ENCODE measurements at places on chromosomes 7 and 10. TPM values are rescaled to one million over a fixed set of nuclear protein-coding genes. Genes with fewer than 3 reads are reported as not detected.

DNA sequence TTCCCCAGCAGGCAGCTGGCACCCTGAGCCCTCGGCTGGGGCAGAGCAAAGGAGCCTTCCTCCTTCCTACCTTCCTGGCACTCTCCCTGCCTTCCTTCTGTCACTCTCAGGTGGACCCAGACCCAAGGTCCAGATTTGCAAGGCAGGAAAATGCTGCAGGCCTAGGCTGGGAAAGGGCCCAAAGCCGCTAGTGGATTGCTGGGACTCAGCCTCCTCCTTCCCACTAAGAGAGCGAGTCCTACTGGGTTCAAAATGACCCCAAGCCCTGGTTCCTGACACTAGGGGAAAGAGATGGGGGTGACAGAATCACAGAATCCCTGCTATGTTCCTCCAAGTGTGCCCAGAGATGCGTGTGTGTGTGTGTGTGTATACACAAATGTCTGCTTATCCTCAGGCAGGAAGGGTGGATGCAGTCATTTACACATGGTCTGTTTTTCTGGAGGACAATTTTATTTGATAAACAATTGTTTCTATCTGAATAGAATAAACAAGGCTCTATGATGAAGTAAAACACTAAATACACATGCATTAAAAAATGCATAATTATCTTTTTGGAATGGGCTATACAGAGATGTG lies 1.3 kb upstream of the PLAU start:
- peak overlapping the region; percentile 3 for H3K27ac ChIP-seq
- no peak overlapping the region for H3K4me3 ChIP-seq
- H3K4me1 ChIP-seq = peaks cover 23% of the 10 kb centered on the region
- DNase-seq = no peak

Gene LRIT1
- total RNA-seq = not detected

DNA sequence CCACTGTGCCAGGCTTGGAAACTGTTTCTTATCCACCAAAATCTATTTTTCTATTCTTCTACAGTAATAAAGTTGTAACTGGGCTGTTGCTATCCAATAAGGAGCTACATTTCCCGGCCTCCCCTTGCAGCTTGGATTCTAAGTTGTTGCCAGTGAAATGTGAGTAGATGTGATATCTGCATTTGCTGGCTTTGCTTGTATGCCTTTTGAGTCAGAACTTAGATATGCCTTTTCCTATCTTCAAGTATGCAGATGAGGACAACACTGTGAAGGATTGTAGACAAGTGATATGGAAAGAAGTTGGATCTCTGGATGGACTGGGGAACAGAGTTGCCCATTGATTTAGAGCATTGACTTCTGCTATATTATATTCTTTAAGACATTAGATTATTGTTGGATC lies 236.9 kb downstream of the REEP3 start:
- no peaks in the 10 kb centered on the region for H3K36me3 ChIP-seq
- no peak overlapping the region for H3K27ac ChIP-seq
- H3K4me1 ChIP-seq = no peaks in the 10 kb centered on the region
- no peak for DNase-seq

Gene PLPP4
- not detected for total RNA-seq

Gene RPEL1
- total RNA-seq = 0.11 TPM

Gene CTAGE8
- total RNA-seq = not detected

- H3K36me3 ChIP-seq = no peaks in the 10 kb centered on the region
- DNase-seq = peak; percentile 42
- no peak overlapping the region for H3K4me3 ChIP-seq
- no peak overlapping the region for H3K27ac ChIP-seq
- H3K4me1 ChIP-seq = peaks cover 16% of the 10 kb centered on the region
Measured at GRCh38 chr10:86368987-86369386, 2.4 kb upstream of the GRID1 start.

- DNase-seq = no peak
- H3K27me3 ChIP-seq = no peaks in the 10 kb centered on the region
- no peaks in the 10 kb centered on the region for H3K4me1 ChIP-seq
- no peaks in the 10 kb centered on the region for H3K36me3 ChIP-seq
- H3K27ac ChIP-seq = no peak overlapping the region
Measured at GRCh38 chr7:90999989-91000979, 263.9 kb upstream of the FZD1 start.

Gene CDK1
- total RNA-seq = 2.6 TPM

Gene ADAM22
- 7.8 TPM for total RNA-seq

DNA sequence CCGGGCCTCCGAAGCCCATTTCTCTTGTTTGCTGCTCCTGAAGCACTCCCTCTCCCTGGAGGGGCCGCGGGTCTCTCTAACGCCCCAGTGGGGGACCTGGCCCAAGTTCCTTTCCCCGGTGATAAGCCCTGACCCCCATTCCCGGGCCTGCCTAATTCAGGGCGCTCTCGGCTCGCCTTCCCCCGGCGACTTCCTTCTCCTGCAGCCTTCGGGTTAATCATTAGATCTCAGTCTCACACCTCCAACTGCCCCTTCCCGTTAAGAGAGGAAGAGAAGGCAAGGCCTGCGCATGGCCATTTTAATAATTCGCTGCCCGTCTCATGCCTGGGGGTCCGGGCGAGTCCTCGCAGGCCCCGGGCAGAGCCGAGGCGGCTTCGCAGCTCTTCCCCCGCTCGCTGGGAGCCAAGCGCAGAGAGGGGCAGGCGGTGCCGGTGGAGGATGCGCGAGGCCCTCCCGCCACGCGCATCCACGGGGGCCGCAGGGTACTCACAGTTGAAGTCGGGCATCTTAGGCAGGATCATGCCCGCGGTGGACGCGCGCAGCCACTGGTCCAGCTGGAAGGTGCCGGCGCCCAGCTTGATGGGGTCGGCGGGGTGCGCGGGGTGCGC lies 1.2 kb downstream of the MNX1 start:
- no peak for DNase-seq
- peaks cover 87% of the 10 kb centered on the region for H3K27me3 ChIP-seq
- H3K4me3 ChIP-seq = no peak overlapping the region
- no peaks in the 10 kb centered on the region for H3K36me3 ChIP-seq

- no peak overlapping the region for H3K4me3 ChIP-seq
- H3K27ac ChIP-seq = peak overlapping the region; percentile 79
- H3K36me3 ChIP-seq = no peaks in the 10 kb centered on the region
- peak; percentile 88 for DNase-seq
Measured at GRCh38 chr10:119253433-119254174, 46.2 kb downstream of the GRK5 start.

GRCh38 chr10:22649390-22649841 lies 65.0 kb downstream of the PIP4K2A start:
- H3K4me1 ChIP-seq = peaks cover 5% of the 10 kb centered on the region
- no peak overlapping the region for H3K4me3 ChIP-seq
- no peaks in the 10 kb centered on the region for H3K36me3 ChIP-seq

- no peaks in the 10 kb centered on the region for H3K4me1 ChIP-seq
- no peak for DNase-seq
- no peaks in the 10 kb centered on the region for H3K36me3 ChIP-seq
- no peaks in the 10 kb centered on the region for H3K27me3 ChIP-seq
Measured at GRCh38 chr10:19200211-19200610, 151.6 kb downstream of the MALRD1 start.

Gene INHBA
- total RNA-seq = 0.64 TPM

Gene EMX2
- not detected for total RNA-seq

Gene FGFBP3
- total RNA-seq = 0.26 TPM

DNA sequence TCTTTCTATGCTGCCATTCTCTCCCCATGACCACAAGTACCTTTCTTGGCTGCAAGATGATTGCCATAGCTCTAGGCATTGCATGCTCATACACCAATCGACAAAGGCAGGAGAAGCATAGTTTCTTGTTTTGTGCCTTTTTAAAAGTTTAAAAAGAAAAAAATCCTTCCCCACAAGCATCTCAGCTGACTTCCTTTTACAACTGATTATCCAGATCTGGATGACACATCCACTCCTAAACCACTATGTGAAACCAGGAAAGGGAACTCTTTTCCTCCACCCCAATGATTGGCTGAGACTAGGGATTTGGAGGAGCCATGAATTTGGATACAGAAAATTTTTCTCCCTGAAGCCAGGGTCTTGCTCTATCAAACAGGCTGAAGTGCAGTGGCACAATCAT lies 14.5 kb upstream of the LRRC4 start:
- H3K27ac ChIP-seq = no peak overlapping the region
- no peaks in the 10 kb centered on the region for H3K36me3 ChIP-seq
- no peak for DNase-seq
- peaks cover 6% of the 10 kb centered on the region for H3K4me1 ChIP-seq

DNA sequence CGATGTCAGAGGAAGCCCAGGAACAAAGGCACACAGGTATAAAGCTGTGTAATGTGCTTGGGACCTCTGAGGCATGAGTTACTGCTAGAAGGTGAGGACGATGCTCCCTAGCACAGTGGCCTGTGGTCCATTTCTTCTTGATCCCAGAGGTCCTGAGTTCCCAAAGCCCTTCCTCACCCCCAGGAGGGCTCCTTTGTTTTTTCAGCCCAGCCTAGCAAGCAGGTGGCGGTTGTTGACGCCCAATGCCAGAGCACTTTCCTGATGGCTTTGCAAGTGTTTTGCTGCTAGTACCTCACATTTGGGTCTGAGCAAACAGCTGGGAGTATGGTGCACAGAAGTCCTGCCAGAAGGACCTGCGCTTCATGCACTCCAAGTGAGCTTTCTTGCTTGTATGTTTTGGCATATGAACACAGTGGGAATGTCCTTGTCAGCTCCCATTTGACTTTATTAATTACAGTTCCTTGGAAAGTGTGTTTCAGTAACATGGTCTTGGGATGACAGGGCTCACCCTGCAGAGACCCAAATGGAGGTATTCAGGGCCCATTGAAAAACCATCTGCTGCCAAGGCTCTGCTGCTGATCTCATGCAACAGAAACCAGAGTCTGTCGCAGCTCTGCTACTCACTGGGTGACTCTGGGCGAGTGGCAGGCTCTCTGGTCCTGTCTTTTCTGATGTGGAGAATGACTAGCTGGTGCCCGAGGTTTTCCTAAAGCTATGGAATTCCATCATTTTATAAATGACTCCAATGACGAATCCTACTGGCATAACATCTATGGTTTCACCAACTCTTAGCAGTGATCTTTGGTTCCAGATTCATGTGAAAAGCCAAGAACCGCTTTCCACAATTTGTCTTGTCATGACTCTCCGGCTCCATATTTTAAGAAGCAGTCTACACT lies 134.9 kb downstream of the ARID5B start:
- H3K27me3 ChIP-seq = no peaks in the 10 kb centered on the region
- no peak for DNase-seq
- H3K4me1 ChIP-seq = peaks cover 29% of the 10 kb centered on the region

GRCh38 chr10:62582101-62582705 lies 208.0 kb downstream of the ZNF365 start:
- peak overlapping the region; percentile 69 for H3K27ac ChIP-seq
- no peak overlapping the region for H3K4me3 ChIP-seq
- H3K27me3 ChIP-seq = no peaks in the 10 kb centered on the region

GRCh38 chr10:19098803-19099202 lies 50.2 kb downstream of the MALRD1 start:
- no peaks in the 10 kb centered on the region for H3K4me1 ChIP-seq
- H3K27ac ChIP-seq = no peak overlapping the region
- H3K36me3 ChIP-seq = no peaks in the 10 kb centered on the region
- DNase-seq = no peak
- no peaks in the 10 kb centered on the region for H3K27me3 ChIP-seq

Gene VAX1
- not detected for total RNA-seq

DNA sequence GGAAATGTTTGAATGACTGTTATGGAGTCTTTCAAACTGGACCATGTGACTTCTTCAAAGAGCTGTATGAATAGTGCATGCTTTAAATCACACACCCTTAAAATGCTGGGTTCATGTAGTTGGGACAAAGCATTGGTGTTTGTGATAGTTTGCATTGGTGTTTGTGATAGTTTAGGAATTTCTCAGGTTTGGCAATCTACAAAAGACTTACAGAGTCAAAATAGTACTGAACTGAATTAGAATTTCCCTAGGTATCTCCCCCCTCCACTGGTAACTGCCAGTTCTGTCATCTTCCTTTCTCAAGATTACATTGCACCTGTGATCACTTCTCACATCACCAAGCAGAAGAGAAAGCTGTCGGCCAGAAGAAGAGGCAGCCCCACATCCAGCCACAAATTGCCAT lies 261.1 kb downstream of the GATA3 start:
- no peak overlapping the region for H3K4me3 ChIP-seq
- no peaks in the 10 kb centered on the region for H3K36me3 ChIP-seq
- peaks cover 6% of the 10 kb centered on the region for H3K27me3 ChIP-seq
- H3K4me1 ChIP-seq = no peaks in the 10 kb centered on the region

DNA sequence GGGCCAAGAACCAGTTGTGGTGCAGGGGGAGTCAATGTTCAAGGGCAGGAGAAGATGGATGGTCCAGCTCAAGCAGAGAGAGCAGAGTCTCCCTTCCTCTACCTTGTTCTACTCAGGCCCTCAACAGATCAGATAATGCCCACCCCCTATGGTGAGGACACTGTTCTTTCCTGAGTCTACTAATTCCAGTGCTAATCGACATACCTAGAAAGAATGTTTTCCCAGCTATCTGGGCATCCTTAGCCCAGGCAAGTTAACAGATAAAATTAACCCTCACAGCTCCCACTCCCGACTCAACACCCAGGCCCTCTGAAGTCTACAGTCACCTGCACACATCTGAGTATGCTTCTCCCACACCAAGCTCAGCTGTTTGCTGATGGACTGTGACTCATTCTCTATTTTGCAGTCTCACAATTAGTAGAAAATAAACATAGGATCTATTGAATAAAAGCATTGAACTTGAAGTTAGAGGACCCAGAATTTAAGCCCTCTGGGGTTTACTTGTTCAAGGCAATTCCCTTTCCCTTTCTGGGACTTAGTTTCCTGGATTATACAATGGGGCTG lies 17.1 kb downstream of the COL13A1 start:
- no peak for DNase-seq
- no peaks in the 10 kb centered on the region for H3K4me1 ChIP-seq
- H3K27me3 ChIP-seq = no peaks in the 10 kb centered on the region
- no peak overlapping the region for H3K27ac ChIP-seq
- H3K4me3 ChIP-seq = no peak overlapping the region
- no peaks in the 10 kb centered on the region for H3K36me3 ChIP-seq

DNA sequence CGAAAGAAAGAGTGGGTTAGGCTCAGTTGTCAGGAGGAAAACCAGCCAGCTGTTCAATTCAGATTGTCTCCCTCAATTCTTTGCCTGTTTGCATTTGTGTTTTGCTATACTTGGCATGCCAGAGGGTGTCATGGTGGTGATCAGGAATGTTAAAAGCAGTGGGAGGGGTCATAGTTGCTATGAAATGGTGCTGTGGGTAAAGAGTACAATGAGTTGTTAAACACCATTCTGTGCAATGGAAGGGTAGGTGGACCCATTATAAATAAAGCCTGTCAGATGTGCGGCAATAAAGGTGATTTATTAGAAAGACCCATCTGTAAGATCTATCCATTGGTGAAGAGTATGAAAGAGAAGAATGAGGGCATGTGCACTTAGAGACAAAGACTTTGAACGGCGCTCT lies 82.2 kb downstream of the MRPL32 start:
- no peaks in the 10 kb centered on the region for H3K36me3 ChIP-seq
- no peak overlapping the region for H3K27ac ChIP-seq
- no peak overlapping the region for H3K4me3 ChIP-seq
- no peaks in the 10 kb centered on the region for H3K27me3 ChIP-seq
- H3K4me1 ChIP-seq = no peaks in the 10 kb centered on the region

GRCh38 chr7:44193011-44193802 lies 4.0 kb upstream of the GCK start:
- no peak overlapping the region for H3K27ac ChIP-seq
- H3K36me3 ChIP-seq = no peaks in the 10 kb centered on the region
- no peaks in the 10 kb centered on the region for H3K4me1 ChIP-seq
- H3K4me3 ChIP-seq = no peak overlapping the region
